ENCODE measurements at places on chromosomes 13 and 19.

DNA sequence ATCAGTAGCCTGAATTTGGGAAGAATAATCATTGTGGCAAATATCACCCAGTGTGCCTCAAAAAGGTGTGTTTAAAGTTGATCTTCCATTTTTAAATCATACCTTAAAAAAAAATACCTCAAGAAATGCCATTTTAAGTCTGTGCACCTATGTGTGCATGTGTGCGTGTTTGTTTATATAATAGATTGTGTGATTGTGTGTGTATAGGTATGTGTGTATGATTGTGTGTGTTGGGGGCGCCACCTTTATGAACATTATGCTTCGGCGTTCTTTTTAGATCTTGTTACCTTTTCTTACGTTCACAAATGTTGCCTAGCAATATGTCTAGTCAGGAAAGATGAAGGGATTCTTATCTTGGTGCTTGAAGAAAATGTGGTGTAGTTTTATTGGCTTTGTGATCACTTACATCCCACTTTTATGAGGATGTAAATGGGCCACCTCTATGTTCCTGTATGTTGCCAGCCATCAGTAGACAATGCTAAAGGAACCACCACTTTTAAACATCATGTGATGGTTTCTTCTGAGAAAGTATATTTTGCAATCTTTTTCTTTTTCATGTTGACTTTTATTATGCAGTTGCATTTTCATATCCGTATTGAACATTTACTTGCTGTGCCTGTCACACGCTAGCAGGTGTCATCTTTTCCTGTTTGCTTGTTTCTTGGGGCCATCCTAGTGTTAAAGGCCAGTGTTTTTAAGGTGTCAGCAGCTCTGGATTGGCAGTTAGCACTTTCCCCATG, 2.2 kb upstream of the IRS2 start:
- DNase-seq, result no peak

DNA sequence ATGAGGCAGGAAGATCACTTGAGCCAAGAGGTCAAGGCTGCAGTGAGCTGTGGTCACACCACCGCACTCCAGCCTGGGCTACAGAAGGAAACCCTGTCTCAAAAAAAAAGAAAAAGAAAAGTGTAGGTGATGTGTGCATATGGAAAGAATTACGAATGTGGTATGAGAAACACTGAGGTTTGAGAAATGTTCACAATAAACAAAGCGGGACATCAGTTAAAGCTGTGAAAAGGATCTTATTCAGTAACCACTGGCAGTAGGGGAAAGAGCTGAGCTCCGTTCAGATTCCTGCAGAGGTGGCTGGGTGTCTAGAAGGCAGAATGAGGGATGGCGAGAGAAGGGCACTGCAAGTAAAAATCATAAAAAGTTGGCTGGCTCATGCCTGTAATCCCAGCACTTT, 4.1 kb upstream of the IGSF23 start:
- DNase-seq, result no peak

- no peak for DNase-seq
These were observed 95.3 kb upstream of the SLC15A1 start for GRCh38 chr13:98847780-98848179.

- DNase-seq, result no peak
These were observed 37.2 kb upstream of the MATK start for GRCh38 chr19:3823350-3823713.

- no peak for DNase-seq
These were observed 4.2 kb downstream of the PSG2 start for GRCh38 chr19:43078311-43078710.

- no peak for DNase-seq
These were observed 158.0 kb downstream of the TM9SF2 start for GRCh38 chr13:99659226-99659625.

DNA sequence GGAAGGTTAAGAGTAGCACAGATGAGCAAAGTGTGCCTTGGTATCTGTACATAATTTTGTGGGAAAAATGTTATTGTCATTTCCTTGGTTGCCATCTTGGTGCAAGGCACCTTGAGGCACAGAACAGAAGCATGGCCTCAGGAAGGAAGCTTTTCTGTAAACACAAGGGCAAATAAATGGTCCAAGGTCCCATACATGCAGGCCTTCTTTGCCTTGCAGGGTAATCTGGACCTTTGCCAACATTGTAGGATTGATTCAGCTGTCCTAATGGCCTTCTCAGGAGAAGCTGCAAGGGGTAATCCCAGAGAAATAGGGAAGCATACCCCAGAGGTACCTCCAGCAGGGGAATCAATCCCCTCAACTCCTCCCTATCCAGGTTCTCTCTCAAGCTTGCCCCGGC, 9.0 kb upstream of the MLLT1 start:
- DNase-seq, result no peak

DNA sequence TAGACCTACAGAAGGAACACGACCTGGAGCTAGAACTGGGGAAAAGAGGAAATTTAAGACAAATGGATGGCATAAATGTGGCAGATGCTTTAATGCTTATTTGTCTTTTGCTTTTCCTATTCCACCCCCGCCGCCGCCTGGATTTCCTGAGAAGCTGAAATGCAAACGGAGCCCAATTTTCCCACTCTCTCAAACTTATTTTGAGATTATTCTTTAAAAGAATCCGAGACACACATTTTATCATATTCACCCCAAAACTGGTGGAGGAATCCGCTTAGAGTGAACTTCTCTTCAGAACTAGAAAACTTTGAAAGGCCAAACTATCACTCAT, 5.8 kb downstream of the POU4F1 start:
- no peak for DNase-seq

DNA sequence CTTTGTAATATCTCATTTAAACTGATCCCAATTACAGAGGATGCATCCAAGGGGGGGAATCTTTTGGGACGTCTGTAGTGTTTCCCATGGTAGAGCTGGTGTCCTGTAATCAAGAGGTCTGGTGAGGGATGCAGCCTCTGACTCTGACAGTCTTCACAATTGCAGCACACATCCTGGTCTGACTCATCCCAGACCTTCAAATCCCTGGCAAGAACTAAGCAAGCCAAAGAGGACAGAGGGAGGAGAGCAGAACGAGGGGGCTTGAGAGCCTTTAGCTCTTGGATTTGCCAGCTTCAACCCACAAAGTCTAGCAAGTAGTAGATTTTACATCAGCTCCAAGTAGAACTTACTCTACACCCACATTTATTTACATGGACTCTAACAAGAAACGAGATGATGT, 17.3 kb upstream of the FCGBP start:
- no peak for DNase-seq

GRCh38 chr19:19403373-19403901, 2.0 kb upstream of the GATAD2A start:
- DNase-seq, result peak; percentile 25

- no peak for DNase-seq
These were observed 1299.2 kb upstream of the ATXN8OS start for GRCh38 chr13:68808456-68808855.

Data from activated naive CD4-positive, alpha-beta T cell treated with anti-CD3 and anti-CD28 coated beads, Interleukin-2, amount 50 U/mL, for 16 hours (primary cell).